Metanephros (tissue), 2 donors: ENCODE measurements at places on chromosomes 2 and 18. TPM values are rescaled to one million over a fixed set of nuclear protein-coding genes. Genes with fewer than 3 reads are reported as not detected.

Gene WDR43
- 39.8 TPM for total RNA-seq

Gene IL37
- not detected for total RNA-seq

Gene PAIP2B
- 15.8 TPM for total RNA-seq

Gene RESP18
- not detected for total RNA-seq

Gene MOCOS
- total RNA-seq, result 0.53 TPM

Gene CAPN10
- 28.1 TPM for total RNA-seq

Gene NR4A2
- total RNA-seq, result 2.3 TPM

Gene IWS1
- 33.2 TPM for total RNA-seq

Gene C1D
- total RNA-seq, result 22.3 TPM

Gene ZAP70
- 4.3 TPM for total RNA-seq

Gene POMC
- total RNA-seq, result 7.8 TPM

Gene ARHGEF33
- 4.1 TPM for total RNA-seq

Gene APCDD1
- 133 TPM for total RNA-seq

Gene CTNNA2
- total RNA-seq, result 2.3 TPM

Gene MTHFD2
- 14.2 TPM for total RNA-seq

Gene UGT1A10
- total RNA-seq, result not detected

Gene CDK5R2
- total RNA-seq, result 0.12 TPM

Gene SLC19A3
- total RNA-seq, result 15.9 TPM

Gene TLX2
- not detected for total RNA-seq

Gene ATP6V1C2
- 7.6 TPM for total RNA-seq

Gene CYP26B1
- 48.2 TPM for total RNA-seq

Gene LAMA1
- 63.7 TPM for total RNA-seq

Gene SMCHD1
- 102 TPM for total RNA-seq

Gene NAT8
- 12.0 TPM for total RNA-seq

Gene UGT1A3
- total RNA-seq, result not detected

Gene SPATA3
- total RNA-seq, result not detected

Gene ALPI
- not detected for total RNA-seq

Gene CACNB4
- total RNA-seq, result 15.1 TPM

Gene AKAIN1
- total RNA-seq, result not detected

Gene EHBP1
- 65.4 TPM for total RNA-seq

Gene FAM237A
- not detected for total RNA-seq

Gene SERPINB3
- not detected for total RNA-seq

Gene TRIM43B
- total RNA-seq, result 0.35 TPM

Gene C2orf72
- total RNA-seq, result 3.0 TPM

Gene C1GALT1C1L
- total RNA-seq, result 1.1 TPM

Gene TCF7L1
- 14.1 TPM for total RNA-seq

Gene GALR1
- 0.12 TPM for total RNA-seq
